ENCODE measurements at places on chromosomes 6 and 20. TPM values are rescaled to one million over a fixed set of nuclear protein-coding genes. Genes with fewer than 3 reads are reported as not detected.

PHACTR3 gene
- total RNA-seq, result not detected

WFDC5 gene
- total RNA-seq, result not detected

ELOVL4 gene
- 6.1 TPM for total RNA-seq

NCOA7 gene
- total RNA-seq, result 49.6 TPM

CLIC5 gene
- total RNA-seq, result not detected

CNR1 gene
- not detected for total RNA-seq

PDYN gene
- total RNA-seq, result not detected

RIPOR2 gene
- total RNA-seq, result 0.92 TPM

PRPH2 gene
- total RNA-seq, result not detected

SPATA25 gene
- total RNA-seq, result 1.2 TPM

- DNase-seq, result peak; percentile 44
These were observed 8.3 kb downstream of the PI16 start for GRCh38 chr6:36962874-36963273.

- DNase-seq, result no peak
These were observed 766.8 kb upstream of the MAN1A1 start for GRCh38 chr6:120116343-120116742.

GRCh38 chr20:38434301-38434741, 807 bp downstream of the SNHG17 start:
- DNase-seq, result no peak

- DNase-seq, result peak; percentile 78
These were observed 1.6 kb downstream of the TPBG start for GRCh38 chr6:82365016-82365795.

DNA sequence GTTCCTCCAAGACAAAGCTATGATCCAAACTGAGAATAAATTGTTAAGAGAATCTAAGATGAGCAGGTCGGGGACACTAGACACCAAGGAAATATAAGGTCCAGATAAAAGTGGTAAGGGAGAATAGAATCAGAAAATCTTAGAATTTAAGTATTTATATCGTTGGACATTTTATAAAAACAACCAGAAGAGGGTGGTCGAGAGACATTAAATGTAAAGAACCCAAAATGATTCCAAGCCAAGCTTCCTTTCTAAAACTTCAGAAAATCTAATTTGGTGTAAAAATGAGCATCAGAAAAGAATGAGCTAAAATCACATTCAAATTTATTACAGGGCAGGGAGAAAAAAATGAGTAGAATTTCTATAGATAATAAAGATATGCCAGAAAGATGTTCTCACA, 97.8 kb upstream of the OGFRL1 start:
- no peak for DNase-seq

- no peak for DNase-seq
These were observed 28.4 kb upstream of the LY86 start for GRCh38 chr6:6559994-6560570.

- DNase-seq, result no peak
These were observed 42.9 kb downstream of the NHSL1 start for GRCh38 chr6:138456401-138456790.

DNA sequence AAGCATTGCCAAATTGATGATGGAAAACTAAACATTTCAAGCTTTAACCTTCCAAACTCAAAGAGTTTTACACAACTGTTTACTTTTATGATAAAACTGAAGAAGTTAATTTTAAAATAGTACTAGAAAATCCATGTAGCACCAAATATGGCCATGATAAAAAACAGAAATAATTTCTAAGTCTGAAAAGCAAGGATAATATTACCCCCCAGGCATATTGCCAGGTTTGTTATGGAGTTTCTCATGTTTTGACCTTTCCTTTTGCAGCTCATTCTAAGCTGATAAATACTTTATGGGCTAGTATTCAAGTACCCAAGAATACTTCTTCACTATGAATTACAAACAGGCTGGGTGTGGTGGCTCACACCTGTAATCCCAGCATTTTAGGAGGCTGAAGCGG, 209.9 kb upstream of the ZFP64 start:
- DNase-seq, result no peak

DNA sequence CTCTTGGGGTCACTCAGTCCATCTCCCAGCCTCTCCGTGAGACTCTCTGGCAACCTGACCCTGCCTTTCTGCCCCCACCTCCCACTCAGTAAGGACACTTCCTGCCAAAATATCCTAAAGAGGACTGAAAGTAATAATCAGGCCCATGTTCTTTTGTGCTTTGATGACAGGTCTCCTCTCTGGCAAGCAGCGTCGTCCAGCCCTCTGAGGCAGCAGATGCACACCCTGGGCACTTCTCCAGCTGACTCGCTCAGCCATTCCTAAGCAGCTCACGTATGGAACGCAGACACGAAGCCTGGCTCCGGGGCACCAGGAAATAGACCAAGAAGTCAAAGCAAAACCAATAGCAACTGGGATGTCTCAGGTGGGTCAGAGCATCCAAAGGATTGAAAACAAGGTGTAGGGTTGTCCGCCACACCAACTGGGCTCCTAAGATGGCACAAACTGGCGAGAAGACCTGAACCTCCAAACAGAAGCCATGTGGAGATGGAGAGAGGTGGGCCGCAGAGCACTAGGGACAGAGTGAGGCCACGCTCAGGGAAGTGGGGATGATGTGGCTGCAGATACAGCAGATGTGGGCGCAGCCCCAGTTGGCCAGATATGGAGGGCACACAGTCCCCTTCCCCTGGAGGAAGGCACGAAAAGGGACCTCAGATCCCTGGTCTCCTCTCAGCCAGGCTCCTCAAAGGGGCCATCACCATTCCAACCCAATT, 99.3 kb downstream of the PRND start:
- DNase-seq, result peak; percentile 65

DNA sequence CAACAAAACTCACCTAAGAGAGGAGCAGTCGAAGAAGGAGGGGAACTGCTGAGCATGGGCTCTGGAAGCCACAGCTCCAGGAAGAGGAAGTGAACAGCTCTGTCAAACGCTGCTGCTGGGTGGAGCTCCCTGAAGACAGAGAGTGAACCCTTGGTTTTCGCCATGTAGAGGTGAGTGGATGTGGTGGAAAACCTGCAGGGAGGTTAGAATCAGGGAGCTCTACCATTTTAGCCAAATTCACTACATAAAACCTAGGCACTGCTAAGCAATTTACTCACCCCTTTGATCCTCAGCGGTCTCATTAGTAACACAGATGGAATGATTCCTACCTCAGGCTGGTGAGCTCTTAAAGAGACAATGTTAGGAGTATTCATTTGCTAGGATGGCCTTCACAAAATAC, 19.4 kb upstream of the TFAP2A start:
- DNase-seq, result no peak

- no peak for DNase-seq
These were observed 184.1 kb downstream of the MTFR2 start for GRCh38 chr6:136066005-136066404.

GRCh38 chr6:77356821-77357220, 106.5 kb downstream of the HTR1B start:
- no peak for DNase-seq

DNA sequence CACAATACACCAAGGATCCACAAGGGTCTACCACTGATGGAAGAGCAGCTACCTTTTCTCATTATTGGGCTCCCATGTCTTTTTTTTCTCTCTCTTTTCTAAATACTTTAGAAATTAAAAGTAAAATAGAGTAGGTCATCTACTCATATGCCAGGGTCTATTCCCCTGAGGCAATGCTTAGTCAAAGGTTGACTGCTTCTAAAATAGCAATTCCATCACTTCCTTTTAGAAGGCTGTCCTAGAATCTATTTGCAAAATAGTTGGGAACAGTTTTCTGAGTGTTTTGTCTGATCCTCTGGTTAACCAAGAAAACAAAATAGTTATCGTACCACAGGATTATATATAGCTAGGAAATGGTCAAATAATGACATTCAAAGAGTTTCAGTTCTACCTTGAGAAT, 174.1 kb downstream of the COL21A1 start:
- DNase-seq, result no peak

DNA sequence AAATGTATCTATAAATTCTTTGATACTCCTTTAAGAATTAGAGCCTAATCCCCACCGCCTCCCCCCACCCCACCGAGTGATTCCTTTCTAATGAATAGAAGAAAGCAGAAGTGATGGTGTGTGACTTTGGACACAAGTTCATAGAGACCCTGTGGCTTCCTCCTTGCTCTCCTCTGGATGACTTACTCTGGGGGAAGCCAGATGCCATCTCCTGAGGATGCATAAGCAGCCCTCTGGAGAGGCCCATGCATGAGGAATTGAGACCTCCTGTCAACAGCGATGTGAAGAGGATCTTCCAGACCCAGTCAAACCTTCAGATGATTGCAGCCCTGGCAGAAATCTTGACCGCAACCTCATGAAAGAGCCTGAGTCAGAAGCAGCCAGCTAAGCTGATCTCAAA, 21.1 kb downstream of the AHCY start:
- DNase-seq, result no peak

DNA sequence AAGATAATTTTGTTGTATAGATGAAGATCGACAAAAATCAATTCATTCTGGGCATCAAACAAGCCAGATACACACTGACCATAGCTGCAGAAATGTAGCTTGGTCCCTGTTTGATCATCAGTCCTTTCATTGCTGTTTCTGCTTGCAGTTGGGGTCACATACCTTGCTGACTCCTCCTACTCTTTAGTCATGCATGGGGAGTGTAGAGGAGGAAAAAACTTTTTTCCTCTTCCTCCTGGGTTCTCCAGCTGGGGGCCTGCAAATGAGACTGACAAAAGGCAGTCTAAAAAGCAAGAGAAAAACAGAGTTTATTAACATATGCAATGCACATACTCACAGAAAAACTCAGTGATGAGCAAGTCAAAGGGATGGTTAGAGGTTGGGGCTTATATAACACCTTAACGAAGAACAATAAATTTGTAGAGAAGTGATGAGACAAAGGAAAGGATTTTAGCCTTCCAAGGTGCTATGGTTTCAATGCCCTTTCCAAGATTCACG, 105.8 kb downstream of the QRSL1 start:
- no peak for DNase-seq

Data from chondrocyte (in vitro differentiated cells).